ENCODE measurements at places on chromosomes 5 and 9.

DNA sequence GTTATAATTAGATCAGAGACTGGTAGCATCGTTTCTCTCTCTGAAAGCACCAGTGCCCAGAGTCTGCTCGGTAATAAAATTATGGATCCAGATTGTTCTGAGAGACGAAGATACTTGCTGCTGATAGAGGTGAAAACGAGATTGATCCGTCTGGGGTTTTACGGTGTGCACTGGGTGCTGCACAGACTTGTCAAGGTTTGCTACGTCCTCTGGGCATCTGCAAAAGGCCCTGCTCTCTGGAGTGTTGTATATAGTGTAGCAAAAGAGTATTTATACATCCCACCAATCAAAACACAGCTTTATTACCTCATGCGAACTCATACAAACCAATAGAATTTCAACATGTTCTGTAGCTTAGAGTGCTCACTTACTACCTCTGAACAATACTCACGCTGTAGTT is 219.3 kb downstream of the PBX3 start:
- DNase-seq, result no peak

DNA sequence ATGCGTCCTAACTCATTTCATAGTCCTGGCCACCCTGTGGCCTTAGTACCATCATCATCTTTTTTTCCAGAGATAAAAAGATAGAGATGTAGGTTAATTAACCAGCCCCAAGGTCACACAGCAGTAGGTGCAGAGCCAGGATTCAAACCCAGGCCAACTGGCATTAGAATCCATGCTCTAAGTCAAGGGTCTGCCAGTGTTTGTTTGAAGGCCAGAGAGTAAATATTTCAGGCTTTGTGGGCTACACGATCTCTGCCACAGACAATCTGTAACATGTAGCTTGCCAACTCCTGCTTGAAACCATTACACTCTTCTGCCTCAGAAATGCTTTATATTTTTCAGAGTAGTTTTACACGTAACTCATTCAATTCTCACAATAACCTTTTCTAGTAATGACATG is 119.6 kb downstream of the EFNA5 start:
- no peak for DNase-seq

- DNase-seq, result no peak
Measured at GRCh38 chr9:96075111-96075510, 199.6 kb downstream of the ERCC6L2 start.

DNA sequence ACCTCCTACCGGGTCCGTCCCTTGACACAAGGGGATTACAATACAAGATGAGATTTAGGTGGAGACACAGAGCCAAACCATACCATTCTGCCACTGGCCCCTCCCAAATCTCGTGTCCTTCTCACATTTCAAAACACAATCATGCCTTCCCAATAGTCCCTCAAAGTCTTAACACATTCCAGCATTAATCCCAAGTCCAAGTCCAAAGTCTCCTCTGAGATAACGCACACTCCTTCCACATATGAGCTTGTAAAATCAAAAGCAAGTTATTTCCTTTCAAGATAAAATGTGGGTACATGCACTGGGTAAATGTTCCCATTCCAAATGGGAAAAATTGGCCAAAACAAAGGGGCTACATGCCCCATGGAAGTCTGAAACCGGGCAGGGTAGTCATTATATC is 463.9 kb upstream of the CDH9 start:
- no peak for DNase-seq

- no peak for DNase-seq
Measured at GRCh38 chr5:172052450-172053236, 46.2 kb upstream of the FBXW11 start.

- no peak for DNase-seq
Measured at GRCh38 chr9:68546596-68547390, 6.1 kb upstream of the TMEM252 start.

DNA sequence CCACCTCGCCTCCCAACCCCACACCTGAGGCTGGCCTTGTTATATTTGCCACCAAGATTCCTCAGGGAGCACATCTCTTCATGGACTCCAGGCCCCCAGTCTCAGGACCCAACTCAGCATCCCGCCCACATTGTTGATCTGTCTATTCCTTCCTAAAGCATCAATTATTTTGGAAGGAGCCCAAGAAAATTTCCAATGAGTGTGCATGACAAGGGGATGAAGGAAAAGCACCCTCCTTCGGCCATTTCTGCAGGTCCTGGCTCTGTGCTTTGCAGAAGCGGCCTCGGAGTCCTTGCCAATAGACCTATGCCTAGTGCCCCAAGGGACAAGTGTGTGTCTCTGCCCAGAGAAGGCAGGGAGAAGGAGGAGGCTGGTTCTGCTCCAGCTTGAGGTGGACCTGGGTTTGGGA is 273.2 kb downstream of the GADD45G start:
- no peak for DNase-seq

Data from NCI-H2227 treated with DMSO at 0.1 percent for 48 hours (cell line).